ENCODE measurements at places on chromosomes 16 and 17.

DNA sequence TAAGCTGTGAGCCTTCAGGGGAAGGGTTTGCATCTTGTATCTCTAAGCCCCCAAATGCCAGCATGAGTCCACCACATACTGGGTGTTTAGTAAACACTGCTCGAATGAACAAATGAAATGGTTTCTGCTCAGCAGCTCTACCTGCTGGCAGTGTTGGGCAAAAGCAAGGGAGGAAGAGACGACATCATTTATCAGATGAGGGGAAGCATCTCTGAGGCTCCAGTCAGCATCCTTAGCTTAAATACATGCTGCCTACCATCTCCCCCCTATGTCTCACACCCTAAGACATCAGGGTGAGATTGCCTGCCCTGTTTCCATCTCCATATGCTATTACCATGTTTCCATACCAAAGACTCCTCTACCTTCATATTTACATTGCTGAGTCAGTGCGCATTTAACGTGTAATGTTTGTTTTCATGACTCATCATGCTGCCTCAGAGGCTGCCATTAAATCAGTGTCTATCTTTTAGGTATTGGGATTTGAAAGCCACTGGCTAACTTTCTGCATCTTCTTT lies 379.8 kb downstream of the UTP18 start:
- DNase-seq: no peak

GRCh38 chr17:65718601-65719000 lies 157.2 kb upstream of the AXIN2 start:
- no peak for DNase-seq

DNA sequence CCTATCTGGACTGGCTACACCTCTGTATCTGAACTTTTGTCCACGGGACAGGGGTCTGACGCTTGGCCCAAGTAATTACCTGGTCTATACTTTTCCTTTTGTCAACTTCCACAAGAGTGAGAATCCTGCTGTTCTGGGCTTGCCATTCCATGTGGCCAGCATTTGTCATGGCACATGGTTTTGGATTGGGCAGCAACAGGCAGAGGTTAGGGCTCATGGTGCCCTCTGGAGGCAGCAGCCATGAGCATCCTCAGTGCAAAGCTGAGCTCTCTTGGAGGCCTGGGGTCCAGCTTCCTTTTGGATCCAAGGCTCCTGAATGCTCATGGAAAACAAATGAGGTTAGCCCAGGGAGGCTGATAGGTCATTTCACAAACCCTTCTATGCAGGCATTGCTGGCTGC lies 7.5 kb upstream of the EDC4 start:
- DNase-seq: peak; percentile 23

DNA sequence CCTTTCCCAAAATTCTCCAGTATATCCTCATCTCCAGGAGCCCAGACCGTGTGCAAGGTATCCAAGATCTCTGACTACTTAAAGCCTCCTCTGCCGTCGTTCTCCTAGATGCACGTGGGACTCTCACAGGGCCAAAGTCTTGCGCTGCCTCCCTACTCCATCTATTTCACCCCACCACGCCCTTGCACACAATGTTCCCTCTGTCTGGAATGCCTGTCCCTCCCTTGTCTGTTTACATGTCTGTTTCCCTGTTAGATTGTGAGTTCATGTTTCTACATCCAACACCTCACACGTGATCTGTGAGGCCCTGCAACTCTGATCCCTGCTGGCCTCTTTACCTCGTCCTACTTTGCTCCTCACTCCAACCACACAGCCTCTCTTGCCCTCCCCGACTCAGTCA lies 4.9 kb upstream of the FZD2 start:
- DNase-seq: no peak

- no peak for DNase-seq
Observed at GRCh38 chr17:38341035-38341721, 2.6 kb downstream of the GPR179 start.

GRCh38 chr17:43709210-43709609 lies 47.5 kb upstream of the MEOX1 start:
- DNase-seq: no peak

DNA sequence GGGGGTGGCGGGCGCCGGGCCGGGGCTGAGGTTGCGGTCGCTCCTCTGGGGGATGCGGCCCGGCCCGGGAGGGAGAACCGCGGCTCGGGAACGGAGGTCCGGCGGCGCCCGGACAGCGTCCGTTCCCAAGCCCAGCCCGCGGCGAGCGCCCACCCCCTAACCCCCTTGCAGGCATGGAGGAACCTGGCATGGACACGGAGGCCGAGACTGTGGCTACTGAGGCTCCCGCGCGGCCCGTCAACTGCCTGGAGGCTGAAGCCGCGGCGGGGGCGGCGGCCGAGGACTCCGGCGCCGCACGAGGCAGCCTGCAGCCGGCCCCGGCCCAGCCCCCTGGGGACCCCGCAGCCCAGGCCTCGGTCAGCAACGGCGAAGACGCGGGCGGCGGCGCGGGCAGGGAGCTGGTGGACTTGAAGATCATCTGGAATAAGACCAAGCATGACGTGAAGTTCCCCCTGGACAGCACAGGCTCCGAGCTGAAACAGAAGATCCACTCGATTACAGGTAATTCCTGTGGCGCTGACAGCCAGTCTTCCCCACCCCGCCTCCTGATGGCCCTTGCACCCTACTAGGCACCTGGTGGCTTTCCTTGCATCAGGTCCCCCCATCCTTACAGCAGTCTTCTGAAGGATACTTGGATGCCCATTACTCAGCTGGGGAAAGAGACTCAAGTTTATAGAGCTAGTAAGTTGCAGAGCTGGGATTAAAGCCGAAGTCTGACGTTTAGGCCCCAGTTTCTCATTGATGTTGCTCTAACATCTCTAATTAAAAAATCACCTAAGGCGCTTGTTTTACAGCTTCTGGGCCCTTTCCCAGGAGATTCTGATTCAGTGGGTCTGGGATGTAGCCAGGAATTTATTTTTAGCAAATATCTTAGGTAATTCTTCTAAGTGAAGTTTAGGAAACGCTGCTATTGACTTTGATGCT lies 514 bp downstream of the UBFD1 start:
- peak; percentile 8 for DNase-seq

DNA sequence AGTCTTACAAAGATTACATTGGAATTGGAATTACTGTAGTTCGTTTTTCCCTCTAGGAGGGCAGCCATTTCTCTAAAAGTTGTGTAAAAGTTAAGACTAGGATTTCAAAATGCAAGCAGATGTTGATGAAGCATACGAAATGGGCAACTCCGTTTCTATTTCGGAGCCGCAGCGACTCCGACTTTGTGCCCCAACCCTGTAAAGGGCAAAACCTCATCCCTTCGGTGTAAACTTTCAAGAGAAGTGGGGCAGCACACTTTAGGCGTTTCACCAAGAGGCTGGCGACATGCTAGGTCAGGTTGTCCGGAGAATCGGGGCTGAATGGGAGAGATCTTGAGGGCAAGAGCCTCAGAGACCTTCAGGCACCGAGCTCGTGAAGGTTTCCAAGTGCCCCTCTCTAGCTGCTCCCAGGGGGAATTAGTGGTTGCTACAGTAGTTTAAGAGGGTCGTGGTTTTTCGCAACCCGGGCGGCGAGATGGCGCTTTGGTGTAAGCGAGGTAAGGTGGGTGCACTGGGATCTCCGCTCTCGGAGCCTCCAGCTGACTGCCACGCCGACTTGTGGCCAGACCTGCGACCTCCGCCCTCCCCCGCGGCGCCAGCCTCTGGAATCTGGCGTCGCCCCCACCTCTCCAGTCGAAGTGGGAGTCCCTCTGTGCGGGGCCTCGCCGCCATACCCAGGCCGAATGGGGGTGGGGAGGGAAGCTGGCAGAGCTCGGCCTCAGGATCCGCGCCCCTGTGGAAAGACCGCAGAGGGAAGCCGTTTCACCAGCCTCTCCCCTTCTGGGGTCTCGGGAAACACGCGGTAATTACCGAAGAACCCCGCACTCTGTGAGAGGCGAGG lies 1.0 kb upstream of the HEXIM2 start:
- peak; percentile 73 for DNase-seq

- no peak for DNase-seq
Observed at GRCh38 chr17:79955691-79956440, 79.8 kb downstream of the TBC1D16 start.

- DNase-seq: no peak
Observed at GRCh38 chr17:46117850-46118696, 75.2 kb downstream of the KANSL1 start.

All from fibroblast of skin of abdomen (primary cell).